Inflammatory macrophage (primary cell): ENCODE measurements at places on chromosomes 5 and 9.

GRCh38 chr5:35869685-35870277 lies 13.1 kb downstream of the IL7R start:
- DNase-seq = peak; percentile 62

- DNase-seq = peak; percentile 80
Observed at GRCh38 chr9:137691646-137692351, 73.0 kb downstream of the EHMT1 start.

DNA sequence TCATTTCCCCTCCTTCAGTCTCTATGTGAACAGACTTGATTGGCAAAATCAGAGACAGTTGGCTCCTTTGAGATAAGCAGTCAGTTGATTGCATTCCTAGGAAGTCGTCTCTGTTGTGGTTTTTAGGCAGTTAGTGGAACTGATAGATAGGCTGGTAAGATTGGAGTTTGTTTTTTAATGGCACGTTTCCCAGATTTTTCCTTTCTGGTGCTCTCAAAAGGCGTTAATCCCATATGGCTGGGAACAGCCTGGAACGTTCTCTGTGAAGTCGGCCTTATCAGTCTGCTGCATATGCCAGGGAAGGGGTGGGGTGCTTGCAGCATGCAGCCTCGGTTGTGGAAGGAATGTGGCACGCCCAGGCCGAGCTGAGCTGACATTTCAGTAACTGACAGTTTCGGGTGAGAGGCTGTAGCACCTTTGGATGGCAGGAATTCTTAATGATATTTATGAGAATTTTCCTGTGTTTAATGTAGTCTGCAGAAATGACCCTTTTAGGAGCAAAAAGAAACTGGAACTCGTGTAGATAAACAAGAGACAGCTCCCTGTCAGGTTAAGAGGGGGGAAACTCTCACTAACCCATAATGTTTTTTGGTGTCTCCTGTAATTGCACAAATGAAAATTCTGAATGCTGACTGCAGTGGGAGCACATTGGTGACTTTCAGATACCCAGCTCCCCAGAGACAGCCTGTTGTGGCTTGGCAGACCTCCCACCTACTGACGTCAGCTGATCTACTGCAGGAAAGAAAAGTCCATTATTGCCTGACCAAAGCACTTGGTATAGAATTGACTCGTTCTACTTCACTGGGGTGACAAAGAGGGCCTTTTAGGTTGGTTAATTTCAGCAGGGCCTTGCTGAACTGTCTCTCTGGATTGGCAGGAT lies 6.3 kb downstream of the SPTAN1 start:
- peak; percentile 58 for DNase-seq

DNA sequence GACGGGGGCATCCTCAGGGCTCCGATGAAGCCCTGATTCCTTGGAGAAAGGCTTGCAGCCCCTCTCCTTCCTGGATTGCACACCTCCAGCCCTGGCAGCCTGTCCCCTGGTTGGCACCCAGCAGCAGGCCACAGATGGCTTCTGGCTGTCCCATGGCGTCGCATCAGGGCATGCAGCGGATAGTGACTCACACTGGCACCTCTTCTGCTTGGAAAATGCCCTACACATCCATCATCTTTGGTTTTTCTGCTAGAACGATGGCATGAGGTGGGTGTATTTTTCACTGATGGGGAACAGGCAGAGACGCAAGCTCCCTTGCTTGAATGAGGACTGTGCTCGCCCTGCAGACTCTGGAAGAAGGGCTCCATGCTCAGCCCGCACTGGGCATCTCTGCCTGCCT lies 23.2 kb upstream of the IER5L start:
- no peak for DNase-seq

- no peak for DNase-seq
Observed at GRCh38 chr9:111561165-111561719, 36.3 kb downstream of the ZNF483 start.

GRCh38 chr5:81971111-81971711 lies 612 bp upstream of the ATG10 start:
- peak; percentile 21 for DNase-seq

- DNase-seq = no peak
Observed at GRCh38 chr5:171295801-171296200, 13.2 kb upstream of the TLX3 start.

DNA sequence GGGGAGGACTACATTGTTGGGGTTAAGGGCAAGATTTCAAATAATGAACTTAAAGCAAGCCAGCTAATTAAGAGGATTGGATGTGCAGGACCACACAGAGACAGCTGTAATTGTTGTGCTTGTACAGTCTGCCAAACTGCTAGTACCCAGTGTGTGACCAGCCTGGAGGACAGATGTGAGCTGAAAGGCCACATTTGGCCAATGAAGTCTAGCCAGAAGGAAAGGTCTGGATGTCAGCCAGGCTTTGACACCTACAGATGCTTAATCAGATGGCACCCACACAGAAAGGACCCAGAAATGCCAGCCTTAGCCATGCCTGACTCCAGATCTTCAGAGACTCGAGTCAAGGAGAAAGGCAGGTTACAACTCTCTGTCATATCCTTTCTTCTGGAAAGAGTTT lies 491.1 kb downstream of the KIF4B start:
- no peak for DNase-seq

- no peak for DNase-seq
Observed at GRCh38 chr9:127155314-127155960, 33.0 kb upstream of the ANGPTL2 start.

GRCh38 chr5:6279607-6280006 lies 98.7 kb downstream of the MED10 start:
- no peak for DNase-seq

DNA sequence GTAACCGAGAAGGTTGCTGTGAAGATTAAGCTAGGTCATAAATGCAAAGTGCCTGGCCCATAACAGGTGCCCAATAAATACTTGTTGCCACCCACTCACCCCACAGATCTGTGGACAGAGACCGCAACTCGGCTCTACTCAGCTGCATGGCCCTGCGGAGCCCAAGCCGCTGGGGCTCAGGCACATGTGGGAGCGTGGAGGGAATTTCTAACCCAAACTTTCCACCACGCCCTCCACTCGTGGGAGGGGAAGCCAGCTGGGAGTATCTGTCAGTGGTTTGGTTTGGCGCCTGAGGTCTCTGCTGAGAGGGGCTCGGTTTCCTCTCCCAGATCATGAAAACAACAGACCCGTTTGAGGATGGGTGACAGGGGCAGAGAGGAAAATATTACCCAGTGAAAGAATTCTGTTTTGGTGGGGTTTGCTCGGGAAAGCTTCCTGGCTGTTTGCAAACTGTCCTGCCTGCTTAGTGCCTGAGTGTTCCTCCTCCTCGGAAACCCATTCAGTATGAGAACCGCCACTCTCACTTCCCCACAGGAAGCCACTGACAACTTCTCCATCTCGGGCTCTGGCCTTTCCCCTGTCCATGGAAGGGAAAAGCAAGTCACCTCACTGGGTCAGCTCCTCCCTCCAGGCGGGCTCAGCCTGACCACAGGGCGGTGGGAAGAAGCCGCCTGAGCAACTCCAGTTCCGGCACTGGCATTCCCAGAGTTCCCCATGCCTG lies 60.1 kb downstream of the RGS3 start:
- peak; percentile 86 for DNase-seq

DNA sequence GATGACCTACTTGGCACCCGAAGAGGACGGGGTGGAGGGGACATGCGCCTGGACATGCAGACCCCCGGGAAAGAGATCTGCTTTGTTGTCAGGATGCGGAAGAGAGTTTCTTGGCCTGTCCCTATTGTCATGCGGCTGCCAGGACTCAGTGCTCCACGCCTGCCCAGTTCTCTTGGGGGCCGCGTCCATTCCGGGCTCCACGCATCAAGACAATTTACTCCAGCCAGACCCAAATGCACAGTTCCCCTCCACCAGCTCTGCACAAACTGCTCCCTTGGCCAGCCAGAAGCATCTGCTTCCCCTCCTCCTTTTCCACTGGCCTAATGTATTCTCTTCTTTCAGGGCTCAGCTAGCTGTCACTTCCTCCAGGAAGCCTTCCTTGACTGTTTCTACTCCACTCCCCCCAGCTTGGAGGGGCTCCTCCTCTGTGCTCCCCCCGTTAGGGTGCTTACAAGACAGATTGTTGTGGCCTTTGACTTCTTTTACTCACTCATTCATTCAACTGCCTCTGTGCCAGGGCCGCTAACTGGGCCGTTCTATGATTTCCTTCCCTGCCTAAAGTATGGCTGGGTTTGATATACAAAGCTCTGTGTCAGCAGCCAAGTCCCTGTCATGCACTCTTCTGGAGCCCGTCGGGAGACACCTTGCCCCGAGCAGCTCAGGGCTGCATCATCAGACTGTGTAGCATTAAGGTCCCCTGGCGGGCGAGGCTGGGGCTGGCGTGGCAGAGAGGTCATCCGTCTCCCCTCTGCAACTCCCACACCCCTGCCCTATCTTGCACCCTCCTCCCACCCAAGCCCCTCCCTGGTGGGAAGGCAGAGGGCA lies 6.6 kb downstream of the FIBCD1 start:
- no peak for DNase-seq

GRCh38 chr9:104025104-104025503 lies 69.0 kb upstream of the SMC2 start:
- no peak for DNase-seq

GRCh38 chr5:59600998-59601397 lies 292.5 kb downstream of the PDE4D start:
- no peak for DNase-seq

- no peak for DNase-seq
Observed at GRCh38 chr5:54885636-54886035, 99.8 kb downstream of the ESM1 start.

- no peak for DNase-seq
Observed at GRCh38 chr9:663541-663940, 178.0 kb upstream of the DMRT1 start.

GRCh38 chr9:134055981-134056461 lies 11.8 kb downstream of the BRD3 start:
- DNase-seq = peak; percentile 16

GRCh38 chr5:14807471-14807870 lies 64.1 kb downstream of the ANKH start:
- no peak for DNase-seq

DNA sequence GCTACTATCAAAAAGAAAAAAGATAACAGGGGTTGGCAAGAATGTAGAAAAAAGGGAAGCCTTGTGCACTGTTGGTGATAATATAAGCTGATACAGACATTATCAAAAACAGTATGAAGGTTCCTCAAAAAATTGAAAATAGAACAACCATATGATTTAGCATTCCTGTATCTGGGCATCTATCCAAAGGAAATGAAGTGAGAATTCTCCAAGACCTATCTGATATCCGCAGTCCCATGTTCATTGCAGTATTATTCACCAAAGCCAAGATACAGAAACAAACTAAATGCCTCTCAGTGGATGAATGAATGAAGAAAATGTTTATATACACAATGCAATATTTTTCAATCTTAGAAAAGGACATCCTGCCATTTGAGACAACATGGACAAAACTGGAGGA lies 1943.3 kb downstream of the MAT2B start:
- DNase-seq = no peak

- no peak for DNase-seq
Observed at GRCh38 chr9:116592970-116593369, 94.1 kb upstream of the TRIM32 start.

DNA sequence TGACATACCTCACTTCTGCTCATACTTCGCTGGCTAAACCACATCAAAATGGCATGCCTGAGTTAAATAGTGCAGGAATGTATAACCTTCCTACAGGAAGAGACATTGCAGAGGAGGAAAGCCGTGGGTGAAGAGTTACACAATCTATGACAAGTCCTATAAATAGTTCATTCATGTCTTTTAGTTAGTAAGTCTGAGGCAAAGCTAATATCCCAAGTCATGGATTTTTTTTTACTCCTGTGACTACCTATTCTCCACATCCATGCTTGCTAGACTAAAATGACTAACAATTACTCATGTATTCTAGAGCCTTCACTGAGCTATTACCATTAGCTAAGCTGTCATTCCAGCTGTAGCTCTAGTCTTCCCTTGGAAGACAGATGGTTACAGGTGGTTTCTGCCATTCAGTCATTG lies 391.3 kb downstream of the NR2F1-AS1 start:
- DNase-seq = no peak

DNA sequence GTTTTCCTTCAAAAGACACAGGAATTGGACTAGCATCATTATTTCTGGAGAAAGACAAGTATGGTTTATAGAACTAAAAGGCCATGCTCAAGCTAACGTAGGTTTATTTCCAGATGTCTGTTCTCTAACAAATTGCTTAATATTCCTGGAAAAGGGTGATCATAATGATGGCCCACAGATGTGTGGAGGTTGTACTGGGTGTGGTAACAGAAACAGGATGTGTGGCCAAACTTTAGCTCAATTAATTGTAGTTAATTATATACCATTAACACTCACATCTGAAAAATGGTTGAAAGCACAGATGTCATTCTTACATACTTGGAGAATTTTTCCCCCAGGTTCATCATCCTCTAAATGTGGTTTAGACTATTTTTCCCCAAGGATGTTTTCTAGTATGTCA lies 292.7 kb upstream of the RASA1 start:
- peak; percentile 51 for DNase-seq

- DNase-seq = no peak
Observed at GRCh38 chr9:75117564-75117963, 29.2 kb downstream of the OSTF1 start.

- no peak for DNase-seq
Observed at GRCh38 chr9:80937645-80938044, 751.7 kb downstream of the TLE1 start.

DNA sequence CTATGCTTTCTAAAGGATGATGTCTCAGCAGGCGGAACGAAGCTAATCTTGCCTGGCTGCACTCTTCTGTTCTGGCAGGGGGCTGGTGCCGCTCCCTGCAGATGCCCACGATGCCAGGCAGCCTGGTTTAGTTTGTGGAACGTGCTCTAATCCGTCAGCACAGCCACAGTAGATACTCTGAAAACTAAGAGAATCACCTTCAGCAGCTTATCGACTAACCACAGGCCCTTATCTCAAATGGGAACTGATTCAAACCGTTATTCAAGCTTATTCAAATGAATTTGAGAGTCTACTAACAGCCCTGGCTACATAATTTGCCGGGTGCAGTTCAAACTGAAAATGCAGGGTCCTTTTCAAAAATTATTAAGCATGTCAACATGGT lies 246.6 kb upstream of the ANKRD55 start:
- DNase-seq = no peak
